ENCODE measurements at places on chromosomes 5 and 9. TPM values are rescaled to one million over a fixed set of nuclear protein-coding genes. Genes with fewer than 3 reads are reported as not detected.

DNA sequence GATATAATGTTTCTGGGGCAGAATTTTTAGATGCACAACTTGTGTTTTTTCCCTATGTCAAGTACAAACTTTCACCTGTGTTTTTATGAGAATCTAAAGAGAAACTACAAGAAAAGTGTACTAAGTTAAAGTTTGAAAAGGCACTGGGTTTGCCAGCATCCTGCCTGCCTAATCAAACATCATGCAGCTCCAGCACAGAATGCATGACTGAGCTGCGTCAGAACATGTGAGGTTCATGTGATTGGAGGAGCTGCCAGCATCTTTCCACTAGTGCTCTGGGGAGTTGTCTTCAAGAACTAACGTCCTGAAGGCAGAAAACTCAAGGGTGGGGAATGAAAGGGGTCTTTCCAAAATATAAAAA is 46.1 kb upstream of the RIC1 start:
- DNase-seq = peak; percentile 53

DNA sequence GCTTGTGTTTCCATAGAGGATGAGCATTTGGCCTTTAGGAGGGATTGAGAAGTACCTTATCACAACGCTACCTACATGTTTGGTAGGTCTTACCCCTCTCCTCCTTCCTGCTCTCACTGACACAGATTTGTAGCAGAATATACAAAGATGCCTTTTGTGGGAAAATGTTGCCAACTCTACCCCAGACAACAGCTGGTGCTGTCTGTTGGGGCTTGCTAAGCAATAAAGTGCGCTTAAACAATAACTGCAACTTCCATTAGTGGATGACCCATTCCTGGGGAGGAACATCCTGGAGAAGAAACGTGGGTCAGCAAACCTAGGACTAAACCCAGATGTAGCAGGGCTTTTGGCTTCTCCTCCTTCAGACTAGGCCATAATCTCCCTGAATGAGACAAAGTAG is 174.3 kb downstream of the EFNA5 start:
- no peak for DNase-seq

GRCh38 chr9:137244486-137245449 is 3.7 kb downstream of the TUBB4B start:
- DNase-seq = no peak

- no peak for DNase-seq
These were observed 577.5 kb upstream of the CLINT1 start for GRCh38 chr5:158436271-158437065.

DNA sequence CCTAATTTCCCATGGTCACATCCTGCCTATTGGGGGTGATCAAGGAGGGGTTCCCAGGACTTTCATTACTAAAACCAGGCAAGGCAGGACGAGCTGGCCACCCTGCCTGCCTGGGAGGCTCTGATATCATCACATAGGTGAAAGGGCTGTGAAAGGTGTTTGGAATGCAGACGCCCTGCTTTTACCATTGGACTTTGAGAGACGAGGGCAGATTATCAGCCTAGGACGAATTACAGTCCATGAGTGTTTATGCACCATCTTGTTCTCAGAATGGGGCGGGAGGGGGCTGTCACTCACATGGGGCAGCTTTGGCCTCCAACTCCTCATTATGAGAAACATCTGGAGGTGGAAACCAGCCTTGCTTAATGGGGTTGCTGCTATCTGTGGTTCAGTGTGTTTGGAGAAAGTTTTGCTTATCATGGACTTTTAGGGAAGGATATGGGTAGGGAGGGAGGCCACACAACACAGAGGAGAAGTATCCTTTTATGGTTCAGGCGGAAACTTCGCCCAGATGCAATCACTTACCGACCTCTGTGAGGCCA is 69.8 kb upstream of the UBTD2 start:
- no peak for DNase-seq

DNA sequence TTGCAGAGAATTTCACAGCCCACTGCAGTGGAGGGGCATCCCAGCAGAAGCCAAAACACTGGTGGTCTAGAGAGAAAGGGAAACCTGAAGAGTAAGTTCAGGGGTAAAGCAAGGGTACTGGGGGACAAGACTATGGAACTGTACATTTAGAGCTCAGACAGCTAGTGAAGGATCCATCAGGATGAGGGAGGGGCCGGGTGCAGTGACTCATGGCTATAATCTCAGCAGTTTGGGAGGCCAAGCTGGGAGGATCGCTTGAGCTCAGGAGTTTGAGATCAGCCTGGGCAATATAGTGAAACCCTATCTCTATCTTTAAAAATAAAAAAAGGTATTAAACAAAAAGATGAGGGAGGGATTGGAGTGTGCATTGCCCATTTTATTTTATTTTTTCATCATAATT is 7.8 kb upstream of the ANKH start:
- no peak for DNase-seq

- no peak for DNase-seq
These were observed 9.8 kb downstream of the CKMT2 start for GRCh38 chr5:81242906-81243436.

DNA sequence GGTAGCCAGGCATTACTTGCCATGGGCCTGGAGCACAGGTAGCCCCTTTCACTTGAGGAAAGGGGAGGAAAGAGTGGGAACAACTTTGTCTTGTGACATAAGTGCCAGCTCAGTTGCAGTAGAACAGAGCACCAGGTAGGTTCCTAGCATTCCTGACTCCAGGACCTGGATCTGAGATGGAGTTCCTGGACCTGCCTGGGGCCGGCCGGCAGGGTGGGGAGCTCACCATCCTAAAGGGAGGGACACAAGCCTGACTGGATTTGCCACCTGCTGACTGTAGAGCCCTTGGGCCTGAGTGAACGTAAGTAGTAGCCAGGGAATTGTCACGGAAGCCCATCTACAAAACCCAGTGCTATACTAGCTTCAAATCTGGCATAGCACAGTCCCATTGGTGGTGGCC is 653.3 kb upstream of the CDH6 start:
- no peak for DNase-seq

The TRPM3 gene
- 0.21 TPM for total RNA-seq

- DNase-seq = no peak
These were observed 162.0 kb upstream of the GLRA1 start for GRCh38 chr5:152086668-152087067.

- DNase-seq = no peak
These were observed 23.4 kb upstream of the BARX1 start for GRCh38 chr9:93978551-93978950.

- DNase-seq = peak; percentile 75
These were observed 305.1 kb downstream of the PSAT1 start for GRCh38 chr9:78601957-78602565.

DNA sequence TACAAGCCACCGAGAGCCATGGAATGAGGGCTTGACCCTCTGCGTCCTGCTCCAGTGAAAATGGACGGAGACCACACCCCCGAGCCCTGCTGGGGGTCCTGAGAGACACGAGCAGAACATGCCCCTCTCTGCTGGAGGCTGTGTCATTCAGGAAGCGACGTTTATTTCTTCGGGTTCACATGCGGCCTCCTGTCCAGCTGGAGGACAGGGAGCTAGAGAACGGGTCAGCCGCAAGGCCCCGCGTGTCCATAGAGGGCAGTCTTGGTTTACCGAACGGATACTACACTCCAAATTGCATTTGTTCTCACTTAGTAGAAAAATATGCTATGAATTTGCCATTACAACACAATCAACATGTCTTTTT is 36.1 kb downstream of the MRPL36 start:
- peak; percentile 32 for DNase-seq

The UNC13B gene
- total RNA-seq = 22.3 TPM

DNA sequence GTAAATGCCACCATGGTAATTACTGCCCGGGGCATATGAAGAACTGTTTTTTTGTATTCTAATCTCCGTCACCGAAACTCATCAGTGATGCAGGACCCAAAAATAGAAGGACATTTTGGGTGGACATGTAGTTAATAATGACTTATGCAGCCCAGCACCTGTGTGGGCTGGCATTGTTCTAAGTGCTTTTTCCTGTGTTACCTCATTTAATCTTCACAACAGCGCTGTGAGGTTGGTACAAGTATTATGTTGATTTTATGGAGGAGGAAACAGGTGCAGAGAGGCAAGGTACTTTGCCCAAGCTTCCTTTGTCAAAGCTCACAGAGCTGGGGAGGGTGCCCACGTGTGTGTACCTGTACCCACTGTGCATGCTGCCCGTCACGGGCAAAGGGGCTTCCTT is 58.4 kb downstream of the DAPK1 start:
- no peak for DNase-seq

DNA sequence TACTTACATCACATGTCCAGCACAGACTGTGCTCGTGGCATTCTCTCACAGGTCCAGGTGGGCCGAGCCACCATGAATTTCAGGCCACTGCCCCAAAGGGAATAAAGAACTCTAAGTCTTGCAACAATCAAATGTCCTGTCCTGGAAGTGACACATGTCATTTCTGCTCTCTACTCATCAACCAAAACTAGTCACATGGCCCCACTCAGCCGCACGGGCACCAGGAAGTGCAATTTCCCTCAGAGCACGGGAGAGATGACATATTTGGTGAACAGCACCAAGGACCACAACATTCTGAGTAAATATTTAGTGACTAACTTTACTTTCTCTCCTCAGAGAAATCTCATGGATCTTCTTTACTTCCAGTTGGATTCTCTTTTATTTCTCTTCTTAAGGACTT is 131.1 kb upstream of the TUT7 start:
- no peak for DNase-seq

DNA sequence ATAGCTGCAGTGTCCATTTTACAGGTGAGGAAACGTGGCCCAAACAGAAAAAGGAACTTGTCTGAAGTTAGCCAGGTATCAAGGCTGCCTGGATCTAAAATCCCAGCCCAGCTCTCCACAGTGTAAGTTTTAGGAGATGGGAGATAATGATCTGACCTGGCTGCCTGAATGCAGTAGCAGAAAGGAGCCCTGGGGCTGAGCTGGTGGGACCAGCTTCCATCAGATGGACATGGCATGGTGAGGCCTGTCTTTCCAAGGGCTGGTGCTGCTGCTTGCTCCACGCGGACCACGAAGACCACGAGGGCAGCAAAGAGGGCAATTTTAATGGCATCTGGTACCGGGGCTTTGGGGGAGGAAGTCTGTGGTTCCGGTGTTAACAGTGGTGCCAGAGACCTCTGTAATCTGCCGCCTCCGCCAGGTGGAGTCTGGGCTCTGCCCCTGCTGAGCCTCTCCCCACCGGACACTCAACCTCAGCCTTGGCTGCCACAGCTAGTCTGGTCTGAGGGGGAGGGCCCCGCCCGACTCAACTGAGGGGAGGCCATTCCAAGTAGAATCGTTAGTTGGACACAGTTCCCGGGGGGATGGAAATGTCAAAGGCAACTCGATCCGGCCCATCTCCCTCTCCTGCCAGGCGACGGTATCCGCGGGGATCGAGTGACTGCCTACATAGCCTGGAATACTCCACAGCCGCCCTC is 650 bp downstream of the MYORG start:
- peak; percentile 58 for DNase-seq

The ADAM19 gene
- total RNA-seq = 0.88 TPM

The MARCOL gene
- total RNA-seq = not detected

The TSPAN17 gene
- 39.7 TPM for total RNA-seq

The SPINK13 gene
- not detected for total RNA-seq

The GADD45G gene
- 1.0 TPM for total RNA-seq

The AJM1 gene
- total RNA-seq = 2.9 TPM

DNA sequence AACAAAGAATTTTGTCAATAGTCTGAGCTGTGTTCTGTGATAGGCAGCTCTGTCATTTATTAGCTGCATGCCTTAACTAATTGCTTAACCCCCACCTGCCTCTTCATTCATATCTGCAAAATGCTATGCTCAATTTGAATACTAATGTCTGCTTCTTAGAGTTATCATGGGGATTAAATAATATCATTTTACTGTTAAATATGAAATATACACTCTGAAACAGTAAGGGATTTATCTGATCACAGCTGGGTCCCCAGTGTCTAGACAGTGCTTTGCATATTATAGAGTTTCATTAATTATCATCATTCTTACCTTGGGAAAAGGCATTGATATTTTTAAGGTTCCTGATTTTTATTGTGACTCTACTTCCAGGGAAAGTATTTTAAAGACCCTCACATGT is 12.0 kb downstream of the TEX48 start:
- no peak for DNase-seq

DNA sequence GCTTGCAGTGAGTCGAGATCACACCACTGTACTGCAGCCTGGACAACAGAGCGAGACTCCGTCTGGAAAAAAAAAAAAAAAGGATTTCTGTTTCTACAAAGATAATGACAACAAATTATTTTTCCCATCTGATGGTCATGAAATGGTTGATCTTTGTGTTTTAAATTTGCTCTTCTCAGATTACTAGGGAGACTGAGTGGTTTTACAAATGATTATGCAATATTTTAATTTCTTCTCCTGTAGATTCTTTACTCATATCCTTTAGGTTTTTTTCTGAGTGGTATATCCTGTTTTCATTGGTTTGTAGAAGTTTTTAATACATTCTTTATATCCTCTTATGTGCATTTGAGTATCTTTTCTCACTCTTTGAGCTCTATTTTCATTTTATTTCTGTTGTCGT is 20.6 kb upstream of the AUH start:
- no peak for DNase-seq

- DNase-seq = peak; percentile 64
These were observed 11.3 kb downstream of the FOXD1 start for GRCh38 chr5:73437101-73437776.

GRCh38 chr9:76478226-76478625 is 19.2 kb downstream of the GCNT1 start:
- no peak for DNase-seq

The HRCT1 gene
- total RNA-seq = 4.7 TPM

DNA sequence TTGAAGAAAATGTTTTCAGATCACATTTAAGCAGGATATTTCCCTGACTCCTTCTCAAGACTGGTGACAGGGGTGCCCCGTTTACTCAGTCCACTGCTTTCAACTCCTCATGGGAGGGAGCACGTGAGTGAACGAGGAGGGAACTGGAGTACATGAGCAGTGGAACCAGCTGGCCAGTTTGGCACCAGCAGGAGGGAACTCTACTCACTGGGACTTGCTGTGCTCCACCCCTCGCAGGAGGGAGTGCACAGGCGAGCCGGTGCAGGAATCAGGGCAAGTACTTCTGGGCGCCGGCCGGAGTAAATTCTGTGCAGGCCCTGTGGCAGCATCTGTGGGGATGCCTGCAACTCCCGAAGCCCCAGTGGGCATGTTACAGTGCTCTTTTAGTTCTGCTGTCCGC is 1941.1 kb upstream of the C9orf72 start:
- DNase-seq = peak; percentile 2

The FRMD3 gene
- 3.7 TPM for total RNA-seq

DNA sequence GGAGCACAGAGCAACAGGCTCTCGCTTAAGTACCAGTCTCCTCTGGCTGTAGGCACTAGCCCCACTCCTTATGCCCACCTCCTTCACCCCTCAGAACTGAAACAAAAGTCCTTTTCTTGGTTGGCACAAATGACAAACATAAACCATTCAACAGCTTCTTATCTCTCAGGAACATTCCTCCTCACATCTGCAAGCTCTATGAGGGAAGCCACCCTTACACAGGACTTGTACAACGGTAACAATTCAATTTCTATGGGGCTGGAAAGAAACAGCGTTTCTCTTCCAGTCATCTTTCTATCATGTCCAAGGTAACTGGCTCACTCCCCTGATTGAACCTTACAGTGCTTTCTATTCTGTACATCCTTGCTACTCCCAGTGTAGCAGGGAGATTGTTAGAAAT is 74.1 kb downstream of the CSF2 start:
- no peak for DNase-seq

The ZNF462 gene
- 43.9 TPM for total RNA-seq

The SLC36A2 gene
- total RNA-seq = not detected
